Activated T-cell treated with anti-CD3 and anti-CD28 coated beads, Interleukin-2, amount 50 U/mL, for 24 hours (primary cell): ENCODE measurements at places on chromosomes 2 and 18.
A peak's percentile ranks its signal among the peaks of the same experiment; 100 is the strongest.

GRCh38 chr2:236871500-236872001 lies 214.1 kb upstream of the COPS8 start:
- no peak for DNase-seq

DNA sequence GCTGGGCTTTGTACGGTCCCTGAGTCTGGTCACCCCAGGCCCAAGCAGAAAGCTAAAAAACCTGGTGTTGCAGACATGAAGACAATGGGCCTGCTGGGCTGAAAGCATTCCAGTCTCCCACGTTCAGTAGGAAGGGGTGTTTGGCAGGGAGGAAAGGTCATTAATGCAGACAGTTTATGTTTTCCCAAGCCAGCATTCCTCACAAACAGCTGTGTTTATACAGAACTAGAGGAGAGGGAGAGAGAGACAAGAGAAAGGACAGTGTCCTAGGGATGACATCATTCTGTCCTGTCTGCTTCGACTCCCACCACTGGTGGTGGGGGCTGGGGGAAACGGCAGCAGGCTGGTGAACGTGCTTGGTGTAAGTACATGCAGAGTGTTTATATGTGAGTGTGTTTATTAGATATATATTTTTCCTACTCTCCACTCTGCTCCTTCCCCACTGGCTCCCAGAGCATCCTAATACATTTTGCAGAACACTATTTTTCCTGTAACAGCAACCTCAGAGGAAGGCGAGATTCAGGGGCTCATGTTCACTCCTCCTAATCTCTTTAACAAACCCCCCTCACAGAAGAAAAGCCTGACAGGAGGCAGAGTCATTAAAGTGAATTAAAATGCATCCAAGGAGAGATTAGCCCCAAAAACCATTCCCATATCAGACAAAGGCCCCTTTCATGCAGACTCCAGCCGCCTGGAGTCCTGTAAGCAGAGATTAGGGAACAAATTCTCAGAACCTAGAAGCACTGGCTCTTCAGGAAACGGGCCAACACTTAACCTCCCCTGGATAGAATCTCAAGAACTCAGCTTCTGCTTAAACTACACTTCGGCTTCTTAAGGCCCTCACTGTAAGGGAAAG lies 380.4 kb downstream of the TNS1 start:
- no peak for DNase-seq

DNA sequence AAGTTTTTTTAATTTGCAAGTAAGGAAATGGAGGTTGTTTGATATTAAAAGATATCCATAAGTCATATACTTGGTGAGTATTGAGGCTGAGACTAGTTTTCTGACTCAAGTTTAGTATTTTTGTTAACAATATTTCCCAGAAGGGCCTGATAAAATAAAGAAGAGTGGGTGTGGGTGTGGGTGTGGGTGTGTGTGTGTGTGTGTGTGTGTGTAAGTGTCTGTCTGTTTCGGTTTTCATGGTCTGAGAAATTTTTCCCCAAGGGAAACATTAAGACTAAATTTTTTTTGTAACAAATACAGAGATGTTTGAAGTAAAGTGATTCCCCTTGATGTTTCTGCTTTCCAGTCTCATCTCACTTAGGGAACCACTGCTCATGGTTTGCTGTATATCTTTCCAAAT lies 36.5 kb downstream of the PPM1B start:
- DNase-seq, result no peak

GRCh38 chr2:129499747-129500146 lies 479.7 kb upstream of the RAB6C start:
- no peak for DNase-seq

GRCh38 chr2:221005338-221005737 lies 566.8 kb downstream of the EPHA4 start:
- DNase-seq, result no peak

DNA sequence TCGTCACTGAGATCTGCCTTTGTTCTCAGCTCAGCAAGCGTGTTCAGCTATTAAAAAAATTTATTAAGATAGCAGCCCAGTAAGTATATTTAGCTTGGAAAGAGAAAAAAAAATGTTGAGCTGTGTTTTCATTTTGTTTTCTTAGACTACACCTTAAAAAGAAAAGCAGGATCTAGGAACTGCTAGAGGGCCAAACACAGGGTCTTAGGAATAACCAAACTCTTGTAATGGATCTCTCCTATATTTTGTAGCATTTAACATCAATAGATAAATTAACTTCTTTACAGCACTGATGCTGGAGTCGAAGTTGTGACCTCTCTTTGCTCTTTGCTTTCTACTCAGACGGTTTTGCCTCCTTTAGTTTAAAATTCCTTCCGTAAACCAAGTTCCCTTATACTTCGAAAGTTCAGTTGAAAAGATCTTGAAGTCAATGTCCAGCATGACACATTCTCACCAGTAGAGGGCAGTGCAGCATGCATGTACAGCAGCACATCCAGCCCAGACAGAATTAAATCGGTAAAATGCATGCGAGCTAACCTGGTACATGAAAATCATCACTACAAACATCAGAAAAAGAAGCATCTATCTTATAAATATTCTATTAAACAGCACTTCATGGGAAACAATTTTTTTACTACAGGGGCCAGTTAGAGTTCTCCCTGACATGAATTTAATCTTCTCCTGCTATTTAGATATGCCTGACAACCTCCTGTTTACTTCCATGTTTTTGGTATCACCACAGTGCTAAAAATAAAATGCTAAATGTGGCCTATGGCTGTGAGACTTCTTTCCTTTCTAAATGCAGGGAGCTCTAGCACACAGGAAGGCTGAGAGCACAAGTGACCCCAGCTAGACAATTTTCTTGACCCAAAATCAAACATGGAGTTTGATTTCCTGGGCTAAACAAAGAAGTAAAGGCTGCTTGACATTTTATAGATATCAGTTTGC lies 48.2 kb upstream of the MAP3K20 start:
- DNase-seq, result peak; percentile 65

- DNase-seq, result no peak
Observed at GRCh38 chr2:199861132-199861774, 10.3 kb upstream of the FTCDNL1 start.

DNA sequence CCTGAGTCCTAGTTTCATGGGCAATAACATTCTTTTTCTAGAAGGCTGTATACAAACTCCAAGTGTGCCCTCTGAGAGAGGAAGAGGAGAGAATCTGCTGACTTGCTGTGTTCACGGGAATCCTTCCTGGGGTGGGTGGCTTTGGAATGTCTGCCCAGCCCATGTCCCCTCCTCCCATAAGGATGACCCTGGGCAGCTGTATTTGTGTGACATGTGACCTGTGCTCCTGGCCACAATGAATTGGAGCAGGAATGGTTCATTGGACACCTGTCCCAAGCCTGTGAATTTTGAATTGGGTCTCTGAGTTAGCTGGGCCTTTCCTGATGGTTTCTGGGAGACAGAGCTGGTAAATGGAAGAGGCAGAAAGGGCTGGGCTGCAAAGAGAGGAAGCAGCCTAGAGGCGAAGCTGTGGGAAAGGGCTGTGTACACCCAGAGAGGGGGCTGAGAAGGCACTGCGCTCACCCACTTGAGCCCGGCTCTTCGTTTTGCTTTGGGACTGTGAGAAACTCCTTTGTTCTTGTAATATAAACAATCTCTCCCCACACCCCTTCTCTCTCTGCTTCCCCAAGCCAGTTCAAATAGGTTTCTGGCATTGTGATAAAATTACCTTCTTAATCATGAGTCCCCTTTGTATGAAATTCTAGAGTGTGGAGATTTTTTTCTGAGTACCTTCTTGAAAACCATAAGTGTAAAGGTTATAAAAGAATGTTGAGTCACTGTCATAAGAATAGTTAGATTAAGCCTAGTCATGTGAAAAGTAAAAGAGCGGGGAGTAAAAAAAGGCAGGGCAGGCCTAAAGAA lies 49.8 kb downstream of the SLC4A5 start:
- DNase-seq, result no peak

DNA sequence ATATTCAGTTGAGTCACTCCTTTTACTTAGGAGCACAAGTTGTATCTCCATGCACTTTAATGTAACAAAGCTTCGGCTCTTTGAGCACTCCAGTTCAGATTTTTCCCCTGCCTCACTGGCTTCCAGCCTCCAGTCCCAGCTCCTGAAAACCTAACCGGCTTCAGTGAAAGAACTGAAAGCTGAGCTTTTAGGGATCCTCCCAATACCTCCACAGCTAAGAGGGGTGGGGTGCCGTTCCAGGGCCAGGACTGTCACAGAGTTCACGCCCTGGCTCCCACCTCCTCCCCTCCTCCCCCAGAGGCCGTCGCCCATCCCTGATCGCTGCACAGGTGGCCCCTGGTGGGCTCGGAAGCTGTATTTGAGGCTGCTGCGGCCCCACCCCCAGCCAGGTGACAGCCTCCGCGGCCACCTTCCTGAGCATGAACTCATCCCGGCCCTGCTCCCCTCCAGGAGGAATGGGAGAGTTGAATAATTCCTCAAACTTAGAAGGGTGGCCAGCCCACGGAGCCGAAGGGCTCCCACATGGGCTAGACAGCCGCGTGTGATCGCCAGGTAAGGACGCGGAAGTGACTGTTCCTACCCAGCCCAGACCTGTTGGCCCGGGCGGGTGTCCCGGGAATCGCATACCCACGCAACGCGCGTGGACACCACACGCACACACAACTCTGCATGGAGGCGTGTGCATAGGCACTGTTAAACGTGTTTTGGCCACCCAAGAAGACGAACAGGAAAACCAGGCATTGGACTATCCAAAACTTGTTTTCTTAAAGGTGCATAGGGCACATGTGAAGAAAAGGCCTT lies 1.8 kb downstream of the MYO5B start:
- DNase-seq, result no peak

- DNase-seq, result no peak
Observed at GRCh38 chr2:227436436-227437174, 35.4 kb upstream of the AGFG1 start.

- DNase-seq, result peak; percentile 68
Observed at GRCh38 chr2:46239847-46240181, 57.4 kb upstream of the EPAS1 start.

- DNase-seq, result no peak
Observed at GRCh38 chr2:208013285-208014178, 11.8 kb downstream of the PLEKHM3 start.

DNA sequence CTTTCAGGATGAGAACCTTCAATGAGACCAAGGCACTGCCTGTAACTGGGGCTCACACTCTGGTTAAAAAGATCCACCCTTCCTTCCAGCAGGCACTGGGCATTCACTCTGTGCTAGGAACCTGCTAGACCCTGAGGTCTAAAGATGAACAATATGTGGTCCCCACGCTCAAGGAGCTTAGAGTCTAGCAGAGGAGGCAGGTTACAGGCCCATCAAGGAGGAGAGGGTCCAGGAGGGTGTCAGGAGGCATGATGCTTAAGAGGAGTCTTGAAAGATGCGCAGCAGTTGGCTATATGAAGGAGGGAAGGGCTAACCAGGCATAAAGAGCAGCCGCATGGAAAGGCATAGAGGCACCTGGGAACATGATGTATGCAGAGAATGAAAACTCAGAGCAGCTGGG lies 4.5 kb downstream of the ANKRD53 start:
- peak; percentile 17 for DNase-seq

- DNase-seq, result no peak
Observed at GRCh38 chr2:126359494-126359893, 296.5 kb upstream of the GYPC start.

GRCh38 chr2:42794271-42795046 lies 2.1 kb upstream of the HAAO start:
- no peak for DNase-seq
